Cardiac septum (tissue), 1 donor: ENCODE measurements at places on chromosomes 1 and 21. TPM values are rescaled to one million over a fixed set of nuclear protein-coding genes. Genes with fewer than 3 reads are reported as not detected.
A peak's percentile ranks its signal among the peaks of the same experiment; 100 is the strongest.

Gene OR10Z1
- not detected for total RNA-seq

Gene MLLT11
- 58.7 TPM for total RNA-seq

- DNase-seq = no peak
These were observed 18.0 kb upstream of the OLIG2 start for GRCh38 chr21:33007747-33008146.

GRCh38 chr1:7931446-7931812 lies 9.2 kb downstream of the TNFRSF9 start:
- no peak for DNase-seq

Gene NEXN
- 532 TPM for total RNA-seq

GRCh38 chr1:25501235-25502058 lies 42.0 kb upstream of the LDLRAP1 start:
- no peak for DNase-seq

DNA sequence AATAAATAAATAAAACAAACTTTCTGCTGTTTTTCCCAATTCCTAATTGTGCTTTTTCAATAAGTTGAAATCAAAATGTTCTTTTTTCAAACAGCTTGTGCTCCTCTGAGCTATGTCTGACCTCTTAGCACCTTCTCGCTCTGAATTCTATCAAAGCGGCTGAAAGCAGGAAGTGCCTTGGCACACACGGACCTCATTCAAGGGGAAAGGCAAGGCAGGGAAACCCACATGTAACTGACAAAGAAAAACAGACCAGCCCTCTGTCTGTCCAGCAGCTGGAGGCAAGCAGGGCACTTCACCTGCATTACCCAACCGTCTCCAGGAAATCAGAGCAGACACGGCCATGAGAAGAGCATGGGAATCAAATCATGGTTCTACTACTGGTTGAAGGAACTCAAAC lies 56.7 kb downstream of the PLPP3 start:
- no peak for DNase-seq

Gene C1orf116
- 0.70 TPM for total RNA-seq

Gene NPL
- total RNA-seq = 6.1 TPM

- DNase-seq = no peak
These were observed 39.3 kb downstream of the IGSF21 start for GRCh38 chr1:18146886-18147285.

Gene CENPF
- 0.67 TPM for total RNA-seq

DNA sequence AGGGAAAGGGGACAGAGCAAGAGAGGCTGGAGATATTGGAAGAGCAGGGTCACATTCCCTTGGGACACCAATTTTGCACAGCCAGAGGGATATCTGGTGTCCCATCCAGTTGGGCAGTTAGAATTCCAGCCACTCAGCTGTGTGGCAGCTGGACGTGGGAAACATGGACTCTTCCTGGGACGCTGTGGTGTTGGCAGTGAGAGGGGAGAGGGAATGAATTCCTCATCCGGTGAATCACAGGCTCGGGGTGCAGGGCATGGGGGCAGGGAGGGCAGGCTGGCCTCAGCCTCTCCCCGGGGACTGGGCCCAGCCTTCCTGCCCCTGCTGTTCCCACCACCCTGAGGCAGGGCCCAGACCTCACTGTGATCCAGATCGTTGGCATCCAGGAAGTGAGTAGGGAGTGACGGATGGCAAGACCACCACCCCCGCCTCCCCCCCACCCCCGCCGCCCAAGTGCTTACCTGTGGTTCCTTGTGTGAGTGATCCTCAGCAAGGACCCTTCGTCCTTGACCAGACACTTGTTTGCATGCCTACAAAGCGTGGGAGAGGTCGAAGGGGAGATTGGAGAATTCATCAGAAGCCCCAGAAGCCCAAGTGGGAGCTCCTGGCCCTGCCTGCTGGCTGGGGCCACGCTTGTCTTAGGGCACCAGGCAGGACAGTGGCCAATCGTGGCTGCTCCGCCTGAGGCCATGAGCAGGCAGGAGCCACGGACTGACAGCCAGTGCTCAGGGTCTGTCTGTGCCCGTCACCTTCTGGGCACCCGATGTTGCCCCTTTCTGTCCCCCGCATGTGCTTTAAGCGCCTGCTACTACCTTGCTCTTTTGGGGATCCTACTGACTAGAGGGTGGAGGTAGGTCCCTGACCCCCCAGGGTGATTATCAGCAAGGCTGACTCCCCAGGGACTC lies 8.7 kb downstream of the WNT3A start:
- DNase-seq = peak; percentile 36

- DNase-seq = no peak
These were observed 16.4 kb downstream of the PLPP3 start for GRCh38 chr1:56562891-56563452.

DNA sequence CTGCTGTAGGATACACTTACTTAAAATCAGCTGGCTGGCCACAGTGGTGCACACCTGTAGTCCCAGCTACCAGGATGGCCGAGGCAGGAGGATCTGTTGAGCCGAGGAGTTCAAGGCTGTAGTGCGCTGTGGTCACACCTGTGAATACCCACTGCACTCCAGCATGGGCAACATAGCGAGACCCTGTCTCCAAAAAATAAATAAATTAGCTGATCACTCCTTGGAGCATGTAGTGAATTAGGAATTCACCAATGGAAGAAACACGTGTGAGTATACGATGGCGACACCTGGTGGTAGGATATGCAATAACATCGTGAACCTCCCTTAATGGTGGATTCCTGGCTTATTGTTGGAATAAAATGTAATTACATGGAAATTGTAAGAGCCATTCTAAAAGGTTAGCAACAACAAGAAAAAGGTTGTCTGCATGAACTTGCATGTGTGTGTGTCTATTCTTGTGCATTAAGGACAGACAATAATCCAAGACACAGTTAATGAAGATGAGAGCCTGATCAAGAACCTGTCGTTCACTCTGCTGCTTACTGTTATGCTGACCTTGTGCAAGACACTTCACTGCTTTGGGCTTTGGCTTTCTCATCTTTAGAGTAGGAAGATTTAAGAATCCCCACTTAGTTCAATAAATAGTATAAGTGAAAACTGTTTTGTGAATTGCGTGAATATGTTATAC lies 38.6 kb upstream of the COX20 start:
- DNase-seq = no peak

Gene SSU72
- total RNA-seq = 90.7 TPM

DNA sequence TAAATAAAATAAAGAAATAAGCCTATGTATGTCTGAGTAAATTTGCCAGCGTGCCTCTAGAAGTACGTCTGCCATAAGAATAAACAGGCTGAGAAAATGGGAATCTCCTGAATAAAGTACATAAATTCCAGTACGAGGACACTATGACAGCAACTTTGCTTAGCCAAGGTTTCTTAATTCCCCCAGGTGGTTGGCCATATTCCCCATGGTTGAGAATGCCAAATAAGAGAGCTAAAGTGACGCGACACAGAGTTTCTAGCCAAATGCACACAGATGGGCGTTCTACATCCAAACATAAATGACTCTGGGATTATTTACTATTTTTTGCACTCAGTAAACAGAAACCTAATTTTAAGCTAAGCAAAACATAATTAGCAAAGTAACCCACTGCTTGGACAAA lies 19.5 kb downstream of the KCNH1 start:
- DNase-seq = no peak

Gene CLEC20A
- not detected for total RNA-seq

Gene GIPC2
- total RNA-seq = 4.0 TPM

- no peak for DNase-seq
These were observed 5.4 kb downstream of the GBP7 start for GRCh38 chr1:89170170-89171066.

DNA sequence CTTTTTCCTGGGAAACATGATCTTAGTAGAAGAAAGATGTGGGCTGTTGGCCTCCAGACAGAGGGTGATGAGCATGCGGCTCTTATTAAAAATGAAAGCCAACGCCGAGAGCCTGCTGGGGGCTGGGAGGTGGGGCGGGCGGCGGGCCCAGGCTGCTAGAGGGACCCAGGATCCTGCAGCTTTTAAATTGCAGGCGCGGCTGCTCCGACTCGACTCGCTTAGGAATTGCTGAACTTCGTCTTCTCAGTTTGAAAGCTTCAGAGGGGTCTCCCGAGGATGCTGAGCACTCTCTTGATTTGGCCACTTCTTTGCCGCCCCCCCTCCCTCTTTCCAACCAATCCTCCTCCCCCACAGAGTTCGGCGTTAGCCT lies 1.2 kb downstream of the AGPAT3 start:
- DNase-seq = peak; percentile 76

Gene SERINC2
- 2.8 TPM for total RNA-seq

DNA sequence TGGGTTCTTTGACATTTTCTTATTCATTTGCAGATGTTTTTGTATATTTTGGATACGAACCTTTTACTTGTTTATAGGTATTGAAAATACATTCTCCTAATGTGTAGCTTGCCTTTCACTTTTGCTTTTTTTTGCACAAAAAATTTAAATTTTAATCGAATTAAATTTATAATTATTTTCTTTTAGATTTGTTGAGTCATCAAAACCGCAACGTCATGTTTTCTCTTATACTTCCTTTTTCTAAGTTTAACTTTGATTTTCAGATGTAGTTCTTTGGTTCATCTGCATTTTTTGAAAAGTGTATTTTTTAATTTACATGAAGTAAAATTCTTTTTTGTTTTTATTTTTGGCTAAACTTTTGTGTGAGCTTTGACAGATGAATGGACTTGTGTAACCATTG lies 243.7 kb upstream of the DPYD start:
- no peak for DNase-seq

Gene FAM72C
- not detected for total RNA-seq

Gene BSND
- not detected for total RNA-seq

Gene OR2L2
- not detected for total RNA-seq

DNA sequence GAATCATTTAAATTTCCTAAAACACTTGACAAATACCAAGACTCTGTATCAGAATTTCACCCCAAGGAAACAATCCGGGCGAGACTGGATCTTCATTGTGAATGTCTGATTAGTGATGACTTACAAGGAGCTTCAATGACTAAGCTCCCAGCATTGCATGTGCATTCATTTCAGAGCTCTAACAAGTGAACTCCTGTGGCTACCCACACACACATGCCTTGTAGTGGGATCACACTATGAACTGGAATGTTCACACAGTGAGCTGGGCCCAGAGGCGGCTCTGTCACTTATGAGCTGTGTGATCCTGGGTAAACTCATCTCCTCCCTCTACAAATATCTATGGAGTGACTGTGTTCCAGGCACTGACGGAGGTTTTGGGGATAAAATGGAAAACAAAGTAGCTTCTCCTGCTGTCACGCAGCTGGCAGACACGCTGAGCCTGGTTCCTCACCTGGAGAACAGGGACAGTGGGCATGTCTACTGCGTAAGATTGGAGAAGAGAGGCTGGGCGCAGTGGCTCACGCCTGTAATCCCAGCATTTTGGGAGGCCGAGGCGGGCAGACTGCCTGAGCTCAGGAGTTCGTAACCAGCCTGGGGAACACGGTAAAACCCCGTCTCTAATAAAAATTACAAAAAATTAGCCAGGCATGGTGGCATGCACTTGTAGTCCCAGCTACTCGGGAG lies 56.9 kb downstream of the CLSTN1 start:
- DNase-seq = no peak

Gene OXCT2
- total RNA-seq = 1.3 TPM

Gene ACTN2
- 3,389 TPM for total RNA-seq

- DNase-seq = no peak
These were observed 23.2 kb upstream of the CHIT1 start for GRCh38 chr1:203252678-203253077.

Gene SLC27A3
- 9.8 TPM for total RNA-seq

Gene NT5C1A
- 25.0 TPM for total RNA-seq

- DNase-seq = no peak
These were observed 1.8 kb upstream of the FABP3 start for GRCh38 chr1:31374511-31375196.

DNA sequence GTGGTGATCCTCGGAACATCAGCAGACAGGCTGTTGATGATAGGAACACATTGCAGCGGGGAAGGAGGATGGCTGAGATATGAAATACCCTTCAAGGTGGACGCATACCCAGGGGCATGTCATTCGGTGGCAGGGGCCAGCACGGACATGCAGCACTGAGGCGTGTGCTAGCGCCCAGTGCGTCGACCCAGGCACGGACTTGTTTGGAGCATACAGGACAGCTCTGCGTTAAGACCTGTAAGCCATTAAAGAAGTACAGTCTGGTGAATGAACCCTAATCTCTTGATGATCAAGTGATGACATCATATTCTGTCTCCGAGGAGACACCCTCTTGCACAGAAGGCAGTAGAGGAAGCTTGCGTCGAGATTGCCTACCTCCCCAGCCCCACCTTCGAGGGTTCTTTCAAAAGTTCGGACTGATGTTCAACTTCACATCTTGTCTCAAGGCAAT lies 63.6 kb upstream of the KIF26B start:
- DNase-seq = no peak

Gene CFHR4
- total RNA-seq = not detected

- no peak for DNase-seq
These were observed 42.6 kb upstream of the EPB41 start for GRCh38 chr1:28871631-28872401.

DNA sequence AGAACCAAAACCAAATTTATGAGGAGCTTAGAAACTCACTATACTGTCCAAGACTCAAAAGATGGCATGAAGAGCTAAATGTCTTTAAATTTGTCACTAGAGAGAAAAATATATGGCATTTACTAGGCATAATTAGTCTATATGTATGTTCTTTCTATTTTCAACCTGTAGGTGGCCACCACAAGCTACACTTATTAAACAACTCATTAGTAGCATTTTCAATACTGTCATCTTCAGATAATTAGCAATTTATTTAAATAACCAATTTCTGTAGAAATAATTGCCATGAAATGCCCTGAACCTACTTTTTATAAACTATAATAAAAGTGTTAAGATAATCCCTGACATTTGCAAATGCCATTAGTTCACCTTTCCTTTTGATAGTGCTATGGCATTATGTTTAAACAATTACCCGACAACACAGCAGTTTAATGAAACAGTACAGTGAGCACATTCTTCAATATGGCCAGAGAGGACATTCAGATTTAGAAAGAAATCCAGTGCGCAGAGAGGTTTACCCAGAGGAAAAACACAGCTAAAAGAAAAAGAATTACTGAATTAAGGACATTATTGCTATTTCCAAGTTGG lies 522.5 kb downstream of the PTBP2 start:
- no peak for DNase-seq

Gene GBP6
- total RNA-seq = not detected

- DNase-seq = no peak
These were observed 2.7 kb downstream of the PTPRC start for GRCh38 chr1:198641501-198641900.

Gene ACOT11
- 44.1 TPM for total RNA-seq

- no peak for DNase-seq
These were observed 58.4 kb downstream of the FHAD1 start for GRCh38 chr1:15305468-15305770.

Gene ATXN7L2
- total RNA-seq = 3.8 TPM

DNA sequence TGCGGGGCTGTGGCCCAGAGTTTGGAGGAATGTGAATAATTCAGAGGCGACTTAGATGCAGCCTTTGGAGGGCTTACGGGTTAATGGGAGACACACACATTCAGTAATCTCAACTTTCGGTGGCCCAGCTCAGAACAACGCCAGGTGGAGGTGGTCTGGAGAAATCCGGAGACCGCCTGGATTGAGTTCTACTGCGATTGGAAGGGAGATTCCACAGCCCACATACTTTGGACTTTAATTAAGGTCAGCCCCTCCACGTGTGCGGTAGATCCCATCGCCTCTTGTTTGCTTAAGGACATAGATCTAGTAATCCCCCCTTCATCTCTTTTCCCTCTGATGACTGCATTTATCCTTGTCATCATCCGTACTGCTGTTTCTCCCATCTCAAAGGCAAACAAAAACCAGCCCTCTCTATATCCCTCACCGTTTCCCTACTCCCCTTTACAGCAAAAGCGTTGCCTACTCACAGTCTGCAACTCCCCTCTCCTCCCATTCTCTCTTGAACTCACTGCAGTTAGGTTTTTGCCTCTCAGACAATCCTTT lies 720 bp upstream of the BSDC1 start:
- no peak for DNase-seq

Gene U2AF1
- total RNA-seq = 11.8 TPM

GRCh38 chr1:100443811-100444571 lies 91.7 kb downstream of the CDC14A start:
- no peak for DNase-seq
